ENCODE measurements at places on chromosomes 3 and 15.

DNA sequence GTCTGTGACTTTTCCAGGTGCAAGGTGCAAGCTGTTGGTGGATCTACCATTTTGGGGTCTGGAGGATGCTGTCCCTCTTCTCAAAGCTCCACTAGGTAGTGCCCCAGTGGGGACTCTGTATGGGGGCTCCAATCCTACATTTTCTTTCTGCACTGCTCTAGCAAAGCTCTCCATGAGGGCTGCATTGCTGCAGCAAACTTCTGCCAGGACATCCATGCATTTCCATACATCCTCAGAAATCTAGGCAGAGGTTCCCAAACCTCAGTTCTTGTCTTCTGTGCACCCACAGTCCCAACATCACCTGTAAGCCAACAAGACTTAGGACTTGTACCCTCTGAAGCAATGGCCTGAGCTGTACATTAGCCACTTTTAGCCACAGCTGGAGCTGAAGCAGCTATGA is 694.5 kb upstream of the BCHE start:
- DNase-seq, result no peak

DNA sequence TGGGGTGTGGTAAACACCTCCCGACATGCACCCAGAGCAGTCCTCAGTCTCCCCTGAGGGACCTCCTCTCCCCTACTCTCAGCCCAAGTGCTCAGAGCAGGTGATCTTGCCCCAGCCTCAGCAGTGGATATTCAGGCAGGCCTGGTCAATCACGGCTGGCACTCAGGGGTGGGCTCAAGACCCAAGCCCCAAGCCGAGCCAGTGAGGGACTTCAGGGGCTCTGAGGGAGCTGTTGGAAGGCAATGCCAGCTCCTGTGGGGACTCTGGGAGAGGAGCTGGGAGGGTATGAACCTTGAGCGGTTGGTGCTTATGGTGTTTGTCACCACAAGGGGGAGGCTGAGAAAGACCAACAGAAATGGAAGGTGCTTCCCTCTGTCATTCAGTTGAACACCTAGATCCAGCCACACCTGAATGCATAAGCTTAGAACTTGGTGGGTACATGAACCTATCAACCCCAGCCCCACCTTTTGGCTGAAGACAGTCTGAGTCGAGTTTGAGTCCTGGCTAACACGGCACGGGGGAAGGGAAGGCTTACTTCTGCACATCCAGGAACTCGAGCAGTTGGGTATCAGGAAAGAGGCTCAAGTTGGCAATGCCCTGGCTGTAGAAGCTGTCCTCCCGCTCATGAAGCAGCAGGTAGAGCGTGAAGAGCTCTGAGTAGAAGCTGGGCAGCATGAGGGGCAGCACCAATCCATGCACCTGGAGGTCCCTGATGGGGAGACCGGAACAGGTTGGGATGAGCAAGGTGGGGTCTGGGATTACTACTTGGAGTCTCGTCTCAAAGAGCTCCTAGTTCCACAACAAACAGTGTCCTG is 19.2 kb downstream of the ALS2CL start:
- no peak for DNase-seq

DNA sequence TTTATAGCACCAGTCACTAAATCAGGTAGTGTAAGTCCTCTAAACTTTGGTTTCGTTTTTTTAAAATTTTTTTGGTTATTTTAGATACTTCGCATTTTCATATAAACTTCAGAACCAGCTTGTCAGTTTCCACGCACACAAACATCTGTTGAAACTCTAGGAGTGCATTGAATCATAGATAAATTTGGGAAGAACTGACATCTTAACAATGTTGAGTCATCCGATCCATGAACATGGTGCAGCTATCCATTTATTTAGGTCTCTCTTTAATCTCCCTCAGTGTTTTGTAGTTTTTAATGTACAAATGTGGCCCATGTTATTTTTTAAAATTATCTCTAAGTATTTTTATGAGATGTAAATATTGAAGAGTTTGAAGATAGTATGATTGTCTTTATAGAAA is 17.7 kb downstream of the TICRR start:
- DNase-seq, result no peak

GRCh38 chr15:59317211-59317610 is 55.5 kb downstream of the MYO1E start:
- DNase-seq, result no peak

GRCh38 chr15:49290191-49290590 is 120.1 kb downstream of the GALK2 start:
- DNase-seq, result no peak

Measured in activated CD4-positive, alpha-beta T cell treated with anti-CD3 and anti-CD28 coated beads for 48 hours (primary cell).